ENCODE measurements at places on chromosomes 6 and 20.

- no peak for DNase-seq
Observed at GRCh38 chr6:146913842-146914488, 290.3 kb upstream of the STXBP5 start.

DNA sequence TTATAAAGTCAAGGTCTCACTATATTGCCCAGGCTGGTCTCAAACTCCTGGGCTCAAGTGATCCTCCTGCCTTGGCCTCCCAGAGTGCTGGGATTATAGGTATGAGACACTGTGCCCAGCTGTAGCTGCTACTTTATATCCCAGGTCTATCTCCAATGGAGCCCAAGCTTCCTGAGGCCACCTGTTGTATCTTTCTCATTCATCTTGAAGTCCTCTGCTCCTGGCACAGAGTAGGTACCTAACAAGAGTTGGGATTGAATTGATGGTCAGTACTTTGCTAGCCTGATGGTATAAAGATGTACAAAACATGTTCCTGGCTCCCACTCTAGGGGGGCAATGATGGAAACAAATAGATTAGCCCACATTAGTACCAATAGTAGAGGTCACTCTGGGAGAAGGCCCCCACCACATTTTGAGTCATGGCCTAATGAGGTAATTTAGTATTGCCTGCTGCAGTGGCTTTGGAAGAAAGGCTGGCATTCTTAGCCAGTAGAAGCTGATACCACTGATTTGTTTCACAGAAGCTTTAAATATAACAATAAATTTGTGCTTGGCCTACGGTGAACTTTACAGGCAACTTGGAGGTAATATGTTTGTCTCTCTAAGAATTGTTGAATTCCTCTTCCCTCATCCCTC lies 5.4 kb downstream of the PTPN1 start:
- DNase-seq = no peak

GRCh38 chr6:145415616-145416015 lies 319.7 kb downstream of the EPM2A start:
- DNase-seq = no peak

GRCh38 chr6:72524011-72524645 lies 97.7 kb upstream of the KCNQ5 start:
- DNase-seq = no peak

DNA sequence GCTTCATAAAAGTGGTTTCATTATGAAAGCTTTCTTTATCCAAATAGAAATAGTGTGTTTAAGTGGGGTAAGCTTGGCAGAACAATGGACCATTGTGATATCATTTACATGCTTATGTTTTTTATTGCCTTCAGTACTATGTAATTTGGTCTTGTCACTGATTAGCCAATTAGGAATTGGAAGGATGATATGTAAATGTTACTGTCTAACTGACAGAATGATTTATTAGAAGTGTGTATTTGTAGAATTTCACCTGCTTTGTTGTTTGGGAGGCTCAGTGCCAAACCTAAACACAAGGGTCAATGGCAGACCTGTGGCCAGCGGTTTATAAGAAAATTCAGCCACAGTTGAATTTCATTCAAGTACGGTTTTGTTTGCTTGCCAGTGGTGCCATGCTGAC lies 39.0 kb downstream of the AIG1 start:
- no peak for DNase-seq

GRCh38 chr6:90202156-90202555 lies 94.5 kb downstream of the BACH2 start:
- no peak for DNase-seq

DNA sequence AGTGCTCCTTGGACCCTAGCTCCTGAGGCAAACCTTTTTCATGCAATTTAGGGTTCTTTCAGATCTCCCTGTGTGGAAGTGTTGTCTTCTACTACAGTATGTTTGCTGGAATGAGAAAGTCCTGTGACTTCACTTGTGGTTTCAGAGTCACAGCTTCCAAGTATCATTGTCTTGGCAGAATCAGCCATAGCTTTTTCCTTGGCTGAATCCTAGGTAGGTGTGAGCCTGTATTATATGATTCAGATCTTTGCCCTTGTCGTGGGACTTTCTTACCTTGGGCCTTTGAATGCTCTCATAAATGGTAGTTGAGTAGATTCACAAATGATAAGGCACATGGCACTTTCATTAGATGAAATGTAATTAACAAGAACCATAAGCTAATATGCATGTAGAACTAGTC lies 16.5 kb downstream of the CARMIL1 start:
- DNase-seq = no peak

- no peak for DNase-seq
Observed at GRCh38 chr6:77326711-77327110, 136.6 kb downstream of the HTR1B start.

DNA sequence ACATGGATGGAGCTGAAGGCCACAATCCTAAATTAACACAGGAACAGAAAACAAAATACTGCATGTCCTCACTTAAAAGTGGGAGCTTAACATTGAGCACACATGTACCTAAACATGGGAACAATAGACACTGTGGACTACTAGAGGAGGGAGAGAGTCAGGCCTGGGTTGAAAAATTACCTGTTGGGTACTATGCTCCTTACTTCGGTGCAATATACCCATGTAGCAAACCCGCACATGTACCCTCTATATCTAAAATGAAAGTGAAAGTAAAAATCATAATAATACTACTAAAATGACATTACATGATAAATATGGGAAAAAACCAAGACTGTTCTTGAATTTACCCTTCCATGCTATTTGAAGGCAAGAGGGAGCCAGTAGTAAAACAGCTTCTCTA lies 1273.8 kb upstream of the ADGRB3 start:
- no peak for DNase-seq

GRCh38 chr6:143299253-143300166 lies 151.0 kb downstream of the ADAT2 start:
- DNase-seq = no peak

DNA sequence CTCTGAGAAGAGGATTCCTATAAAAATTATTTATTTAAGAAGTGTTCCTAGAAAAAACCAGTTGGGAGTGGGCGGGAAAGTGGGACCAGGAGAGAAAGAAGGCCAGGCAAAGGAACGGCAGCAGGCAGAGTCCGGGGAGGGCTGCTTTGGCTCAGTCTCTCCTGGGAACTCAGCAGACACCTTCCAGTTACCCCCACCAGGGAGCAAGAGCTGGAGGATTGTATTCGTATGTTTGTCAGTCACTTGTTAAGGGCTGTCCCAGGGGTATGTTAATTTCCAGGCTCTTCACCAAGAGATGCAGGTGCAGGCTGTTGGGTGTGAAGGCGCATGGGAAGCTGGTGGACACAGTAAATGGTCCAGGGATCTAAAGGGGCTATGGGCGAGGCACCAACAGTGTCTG lies 53.0 kb upstream of the CHD6 start:
- DNase-seq = no peak

DNA sequence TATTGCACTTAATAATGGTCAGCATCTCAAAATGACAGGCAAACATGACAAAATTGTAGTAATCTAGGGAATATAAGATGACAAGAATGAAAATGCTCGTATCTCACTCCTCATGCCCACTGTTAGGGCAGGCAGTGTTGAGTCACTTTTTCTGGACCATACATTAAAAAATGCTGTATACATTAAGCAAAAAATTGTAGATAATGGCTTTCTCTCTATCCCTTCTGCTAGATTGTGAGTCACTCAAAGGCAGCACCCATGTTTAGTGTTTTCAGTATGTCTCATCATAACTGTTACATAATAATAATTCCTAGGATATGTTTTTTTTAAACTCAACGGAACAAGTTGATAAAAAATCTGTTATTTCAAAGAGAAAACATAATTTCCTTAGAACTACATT lies 199.3 kb downstream of the TENT5A start:
- DNase-seq = no peak

DNA sequence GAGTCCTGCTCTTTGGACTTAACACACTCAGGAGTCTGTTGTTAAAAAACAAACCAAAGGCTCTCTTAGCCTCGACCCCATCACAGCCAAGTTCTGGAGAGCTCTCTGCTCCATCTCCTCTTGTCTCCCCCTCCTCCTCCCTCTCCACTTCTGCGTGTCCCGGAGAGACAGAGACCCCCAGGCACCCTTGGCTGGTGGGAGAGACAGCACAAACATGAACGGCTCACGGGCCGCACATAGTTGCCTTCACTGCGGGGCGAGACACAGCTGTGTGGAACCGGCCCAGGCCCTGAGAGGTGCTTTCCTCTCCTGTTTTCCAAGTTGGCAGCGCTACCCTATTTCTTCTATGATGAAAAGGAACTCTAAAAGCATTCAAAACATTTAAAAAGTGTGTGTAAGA lies 23.3 kb upstream of the MYT1 start:
- DNase-seq = no peak

- no peak for DNase-seq
Observed at GRCh38 chr20:49187330-49187850, 744 bp downstream of the STAU1 start.

- DNase-seq = peak; percentile 21
Observed at GRCh38 chr6:7723041-7723447, 2.9 kb upstream of the BMP6 start.

DNA sequence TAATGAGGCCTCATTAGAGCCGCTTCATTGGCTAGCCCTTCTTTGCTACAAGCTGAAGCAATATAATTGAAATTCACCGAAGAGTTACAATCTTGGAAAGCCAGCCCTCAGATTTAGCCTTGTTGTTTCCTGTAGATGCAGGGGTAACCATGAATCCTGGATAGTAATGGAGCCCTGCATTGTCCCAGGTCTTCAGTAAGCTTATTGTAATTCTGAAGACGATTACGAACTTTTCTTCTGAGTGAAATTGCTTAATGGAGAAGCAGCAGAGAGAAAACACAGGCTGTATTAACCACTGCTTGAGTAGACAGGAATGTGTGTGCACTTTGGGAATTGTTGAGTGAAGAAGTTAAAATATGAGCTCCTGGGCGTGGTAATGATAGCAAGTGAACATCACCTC lies 26.3 kb upstream of the NAA20 start:
- no peak for DNase-seq

DNA sequence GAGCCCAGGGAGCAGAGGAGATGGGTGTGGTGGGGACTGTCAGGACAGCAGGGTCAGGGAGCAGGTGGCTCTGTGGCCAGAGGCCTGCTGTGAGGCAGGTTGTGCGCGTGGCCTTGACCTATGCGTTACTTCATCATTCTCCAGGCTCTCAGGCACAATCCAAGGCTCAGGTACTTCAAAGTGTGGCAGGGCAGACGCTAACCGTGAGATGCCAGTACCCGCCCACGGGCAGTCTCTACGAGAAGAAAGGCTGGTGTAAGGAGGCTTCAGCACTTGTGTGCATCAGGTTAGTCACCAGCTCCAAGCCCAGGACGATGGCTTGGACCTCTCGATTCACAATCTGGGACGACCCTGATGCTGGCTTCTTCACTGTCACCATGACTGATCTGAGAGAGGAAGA lies 535 bp downstream of the NCR2 start:
- no peak for DNase-seq

DNA sequence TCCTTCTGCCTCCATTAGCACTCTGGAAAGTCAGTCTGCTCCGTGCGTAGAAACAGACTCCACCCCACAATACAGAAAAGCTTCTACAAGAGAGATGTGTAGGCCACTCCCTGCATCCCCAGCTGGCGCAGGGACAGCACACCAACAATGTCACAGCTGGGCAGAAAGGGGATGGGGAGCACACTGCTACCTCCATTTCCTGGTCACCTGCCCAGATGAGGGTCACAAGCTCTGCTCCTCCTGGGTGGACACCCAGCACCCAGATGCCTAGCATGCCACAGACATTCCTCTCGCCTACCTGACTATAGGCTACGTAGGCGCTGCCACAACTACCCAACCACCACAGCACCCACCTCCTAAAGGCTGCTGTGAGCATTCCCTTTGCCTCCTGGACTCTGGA lies 12.2 kb downstream of the BEND3 start:
- DNase-seq = no peak

GRCh38 chr6:84764332-84765049 lies at the start of gene TBX18:
TSS of gene TBX18 (minus strand) at chr6:84764598. CDS start at chr6:84764181, 417 bp downstream.
- DNase-seq = no peak

- DNase-seq = no peak
Observed at GRCh38 chr6:142940487-142940886, 4.5 kb downstream of the HIVEP2 start.

DNA sequence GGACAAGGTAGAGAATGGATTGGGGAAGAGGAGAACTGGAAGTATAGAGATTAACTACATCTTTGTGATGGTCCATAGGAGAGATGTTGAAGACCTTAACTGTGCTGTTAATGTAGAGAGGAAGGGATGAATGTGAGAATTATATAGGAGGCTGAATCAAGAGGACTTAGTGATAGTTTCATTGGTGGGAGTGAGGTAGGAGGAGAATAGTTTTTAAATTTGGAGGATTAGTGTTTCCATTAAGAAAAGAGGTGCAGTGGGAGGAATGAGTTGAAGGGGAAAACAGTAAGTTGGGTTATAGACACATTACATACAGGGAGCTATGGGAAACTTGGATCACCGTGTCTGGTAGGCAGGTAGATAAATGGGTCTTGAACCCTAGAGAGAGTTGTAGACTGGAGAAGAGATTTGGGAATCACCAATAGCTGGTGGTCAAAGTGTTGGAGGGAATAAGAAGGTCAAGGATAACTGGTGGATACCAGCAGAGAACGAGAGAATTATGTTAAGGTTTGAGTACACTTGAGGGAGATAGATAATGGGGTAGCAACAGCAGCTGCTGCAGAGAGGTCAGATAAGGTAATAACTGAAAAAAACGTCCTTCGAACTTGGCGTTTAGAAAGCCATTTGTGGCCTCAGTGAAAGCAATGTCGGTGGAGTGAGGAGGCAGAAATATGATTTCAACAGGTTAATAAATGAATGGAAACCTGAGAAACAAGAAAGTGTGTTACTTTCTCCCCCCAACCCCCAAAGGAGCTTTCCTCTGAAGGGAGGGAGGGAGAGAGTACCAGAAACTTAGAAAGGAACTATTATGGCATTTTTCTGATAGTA lies 3.1 kb downstream of the C6orf89 start:
- no peak for DNase-seq

GRCh38 chr20:46801003-46801702 lies 91.7 kb downstream of the SLC2A10 start:
- DNase-seq = no peak

GRCh38 chr6:105896052-105896820 lies 189.9 kb upstream of the PRDM1 start:
- no peak for DNase-seq

DNA sequence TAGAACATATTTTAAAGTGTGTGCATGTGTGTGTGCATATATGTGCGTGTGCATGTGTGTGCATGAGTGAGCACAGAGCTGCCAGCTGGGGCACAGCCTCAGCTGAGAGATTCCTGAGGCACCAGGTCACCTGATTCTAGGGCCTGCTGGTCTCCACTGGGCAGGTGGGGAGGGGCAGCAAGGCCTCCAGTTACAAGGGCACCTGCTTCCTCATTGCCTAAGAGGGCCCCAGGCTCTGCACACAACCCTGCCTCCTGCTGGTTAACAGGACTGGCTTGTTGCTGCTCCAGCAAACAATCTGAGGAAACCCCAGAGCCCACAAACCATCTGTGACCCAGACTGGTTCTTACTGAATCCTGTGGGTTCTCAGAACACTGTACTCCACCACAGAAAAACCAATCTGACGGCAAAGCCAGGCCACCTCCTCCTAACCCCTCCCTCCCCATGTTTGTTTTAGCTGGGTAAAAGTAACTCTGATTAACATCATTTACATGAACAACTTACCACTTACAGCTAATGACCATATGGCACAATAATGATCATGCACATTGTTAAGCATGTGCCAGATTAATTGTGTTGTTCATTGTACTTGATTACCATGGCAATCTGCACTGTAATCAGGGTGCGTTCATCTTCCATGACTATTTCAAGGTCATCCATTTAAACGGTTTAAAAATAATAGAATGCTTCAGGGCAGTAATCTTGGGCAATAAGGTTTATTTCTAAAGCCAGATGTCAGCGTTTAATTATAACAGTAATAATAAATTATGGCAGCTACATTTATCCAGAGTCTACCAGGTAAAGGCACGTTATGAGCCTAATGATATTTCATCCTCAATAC lies 23.1 kb upstream of the UBE2J1 start:
- DNase-seq = peak; percentile 54

All from activated CD8-positive, alpha-beta memory T cell treated with anti-CD3 and anti-CD28 coated beads for 4 hours (primary cell).